Fibroblast of skin of left quadriceps (primary cell): ENCODE measurements at places on chromosomes 2 and 18.

DNA sequence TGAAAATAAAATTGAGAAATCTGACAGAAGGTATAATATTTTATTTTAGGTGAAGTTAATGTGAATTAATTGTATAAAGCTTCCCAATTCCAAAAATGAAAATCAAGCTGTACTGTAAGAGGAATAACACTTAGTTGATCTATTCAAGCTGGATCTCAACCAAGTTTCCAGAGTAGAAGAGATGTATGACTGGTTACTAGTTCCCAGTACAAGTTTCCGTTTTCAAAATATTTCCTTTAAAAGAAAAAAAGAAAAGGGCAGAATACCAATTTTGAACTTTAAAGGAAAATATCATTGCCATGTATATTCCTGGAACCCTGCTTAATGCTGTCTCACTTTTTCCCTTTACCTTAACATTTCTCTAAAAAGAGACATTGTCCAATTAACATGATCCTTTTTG lies 308.5 kb downstream of the IRS1 start:
- no peak for DNase-seq

GRCh38 chr18:10252952-10253705 lies 201.3 kb upstream of the APCDD1 start:
- no peak for DNase-seq

DNA sequence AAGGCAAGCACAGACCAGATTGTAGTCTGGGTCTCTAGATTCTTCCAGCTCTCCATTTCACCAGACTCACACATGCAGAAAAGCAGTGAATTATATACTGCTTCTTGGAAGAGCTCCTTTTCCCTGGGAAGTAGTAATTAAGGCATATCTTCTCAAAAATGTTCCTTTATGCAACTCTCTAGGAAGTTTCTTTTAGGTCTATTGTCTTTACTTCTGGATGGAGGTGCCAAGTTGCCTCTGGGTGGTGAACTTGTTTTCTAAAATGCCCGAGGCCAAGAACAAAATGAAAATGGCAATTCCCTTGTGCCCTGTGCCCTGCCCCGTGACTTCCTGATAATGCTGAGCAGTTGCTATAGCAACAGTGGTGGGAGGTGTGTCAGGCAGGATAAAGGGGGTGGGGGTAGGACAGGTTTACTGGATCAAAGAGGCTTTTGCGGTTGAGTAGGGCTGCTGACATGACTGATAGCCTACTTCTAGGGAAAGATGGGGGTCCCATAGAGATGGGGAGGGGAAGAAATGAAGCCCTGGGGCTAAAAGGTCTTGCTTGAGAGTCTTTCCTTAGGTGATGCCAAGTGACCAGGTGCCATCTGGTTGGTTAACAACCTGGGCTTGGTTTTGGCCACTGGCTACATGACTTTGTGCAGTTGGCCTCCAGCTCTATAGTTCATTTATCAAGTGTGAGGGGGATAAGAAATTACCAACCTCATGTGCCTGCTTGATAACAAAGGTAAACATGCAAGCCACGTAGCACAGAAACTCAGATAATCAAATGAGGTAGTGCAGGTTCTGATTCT lies 11.8 kb downstream of the IGFBP2 start:
- DNase-seq, result no peak

DNA sequence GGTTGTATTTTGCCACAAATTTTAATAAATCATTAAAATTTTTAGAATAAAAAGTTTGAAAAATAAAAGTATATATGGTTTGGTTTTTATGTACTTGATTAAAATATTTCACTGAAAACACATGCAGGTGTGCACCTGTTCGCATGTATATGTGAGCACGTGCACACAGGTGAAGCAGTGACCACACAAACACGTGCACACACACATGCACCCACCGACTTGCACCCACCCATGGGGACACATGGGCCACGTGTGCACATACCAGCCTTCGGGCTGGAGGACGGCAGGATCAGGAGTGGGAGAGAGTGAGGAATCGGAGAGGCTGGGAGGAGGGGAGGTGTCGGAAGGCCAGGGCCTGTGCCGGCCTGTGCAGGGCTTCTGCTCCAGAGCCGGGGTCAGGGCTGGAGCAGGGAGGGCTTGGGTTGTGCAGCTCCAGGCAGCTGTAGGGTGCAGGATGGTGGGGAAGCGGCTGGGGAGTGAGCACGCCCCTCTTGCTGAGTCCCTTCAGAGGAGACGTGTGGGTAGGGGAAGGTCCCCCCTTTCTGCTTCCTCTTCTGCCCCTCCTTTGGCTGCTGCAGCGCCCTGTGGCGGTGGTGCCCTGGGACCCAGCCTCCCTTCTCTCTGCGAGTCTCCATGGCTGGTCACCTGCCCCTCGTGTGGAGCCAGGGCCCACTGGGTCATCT lies 106.9 kb upstream of the HDAC4 start:
- DNase-seq, result no peak
